ENCODE measurements at places on chromosomes 7 and 10.

- DNase-seq, result no peak
Measured at GRCh38 chr7:98266840-98267239, 14.6 kb upstream of the BRI3 start.

GRCh38 chr7:41169317-41169716 is 533.6 kb downstream of the INHBA start:
- no peak for DNase-seq

- no peak for DNase-seq
Measured at GRCh38 chr7:36942955-36943354, 218.7 kb upstream of the AOAH start.

- DNase-seq, result no peak
Measured at GRCh38 chr7:68917041-68917651, 681.1 kb upstream of the AUTS2 start.

DNA sequence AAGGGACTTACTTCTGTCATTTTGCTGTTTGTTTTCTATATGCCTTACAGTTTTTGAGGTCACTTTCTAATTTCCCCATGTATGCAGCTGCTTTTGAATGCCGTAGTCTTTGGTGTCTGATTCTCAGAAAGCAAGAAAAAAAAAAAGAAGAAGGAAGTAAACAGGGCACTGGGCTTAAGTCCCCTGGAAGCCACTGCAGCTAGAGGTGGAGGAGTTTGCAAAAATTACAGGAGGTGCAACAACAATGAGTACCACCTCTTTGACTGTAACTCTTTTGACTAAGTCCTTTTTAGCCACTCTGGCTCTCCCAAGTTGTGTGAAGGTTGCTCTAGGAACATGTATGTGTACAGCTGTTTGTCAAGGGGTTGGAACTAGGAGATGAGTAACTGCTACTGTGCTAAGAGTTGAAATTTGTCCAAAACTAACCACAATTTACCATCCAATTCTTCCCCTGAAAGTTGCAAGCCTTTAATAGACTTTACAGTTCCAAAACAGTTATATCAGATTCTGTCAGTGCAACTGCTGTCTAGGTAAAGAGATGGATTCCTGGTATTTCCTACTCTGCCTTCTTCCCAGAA is 588.0 kb upstream of the LRRN3 start:
- DNase-seq, result no peak

DNA sequence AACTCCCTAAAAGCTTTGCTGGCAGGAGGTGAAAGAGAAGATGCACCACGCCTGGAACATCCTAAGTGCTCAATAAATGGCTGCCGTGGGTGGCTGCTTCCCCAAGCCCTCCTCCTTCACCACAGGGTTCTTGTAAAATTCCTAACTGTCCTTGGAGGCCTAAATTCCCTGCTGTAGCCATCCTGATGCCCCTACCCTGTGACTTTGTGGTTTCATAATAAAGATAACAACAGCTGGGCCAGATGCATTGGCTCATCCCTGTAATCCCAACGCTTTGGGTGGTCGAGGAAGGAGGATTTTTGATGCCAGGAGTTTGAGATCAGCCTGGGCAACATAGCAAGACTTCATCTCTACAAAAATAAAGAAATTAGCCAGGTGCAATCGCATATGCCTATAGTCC is 341.8 kb downstream of the ANKRD30A start:
- no peak for DNase-seq

DNA sequence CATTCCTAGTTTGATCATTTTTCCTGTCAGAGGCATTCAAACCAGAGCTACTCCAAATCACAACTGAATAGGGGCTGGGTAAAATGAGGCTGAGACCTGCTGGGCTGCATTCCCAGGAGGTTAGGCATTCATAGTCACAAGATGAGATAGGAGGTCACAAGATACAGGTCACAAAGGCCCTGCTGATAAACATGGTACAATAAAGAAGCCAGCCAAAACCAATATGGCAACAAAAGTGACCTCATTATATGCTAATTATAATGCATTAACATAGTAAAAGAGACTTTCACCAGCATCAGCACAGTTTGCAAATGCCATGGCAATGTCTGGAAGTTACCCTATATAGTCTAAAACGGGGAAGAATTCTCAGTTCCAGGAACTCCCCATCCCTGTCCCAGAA is 37.3 kb downstream of the TWIST1 start:
- no peak for DNase-seq

DNA sequence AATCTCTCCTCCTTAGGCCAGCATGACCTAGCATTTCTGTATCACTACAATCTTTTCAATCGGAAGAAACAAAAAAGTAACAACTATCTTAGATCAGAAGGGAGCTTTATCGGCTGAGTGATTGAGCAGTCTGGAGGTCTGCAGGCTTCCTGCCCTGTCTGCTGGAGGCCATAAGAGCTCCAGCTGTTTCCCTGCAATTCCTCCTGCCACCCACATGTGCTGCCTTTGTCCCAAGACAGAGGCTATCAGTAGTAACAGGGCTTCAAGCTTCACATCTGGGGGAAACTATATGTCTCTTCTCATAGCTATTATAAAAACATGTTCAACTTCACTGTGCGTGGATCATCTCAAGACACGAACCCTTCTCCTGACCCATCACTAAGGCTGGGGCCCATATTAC is 70.1 kb upstream of the VWC2 start:
- DNase-seq, result no peak

GRCh38 chr10:113965683-113966082 is 78.0 kb upstream of the ADRB1 start:
- no peak for DNase-seq

All from NK-92 treated with Interleukin-12 subunit alpha and Interleukin-12 subunit beta, amount 100 ng/mL, for 24 hours (cell line).